ENCODE measurements at places on chromosomes 5 and 9.

DNA sequence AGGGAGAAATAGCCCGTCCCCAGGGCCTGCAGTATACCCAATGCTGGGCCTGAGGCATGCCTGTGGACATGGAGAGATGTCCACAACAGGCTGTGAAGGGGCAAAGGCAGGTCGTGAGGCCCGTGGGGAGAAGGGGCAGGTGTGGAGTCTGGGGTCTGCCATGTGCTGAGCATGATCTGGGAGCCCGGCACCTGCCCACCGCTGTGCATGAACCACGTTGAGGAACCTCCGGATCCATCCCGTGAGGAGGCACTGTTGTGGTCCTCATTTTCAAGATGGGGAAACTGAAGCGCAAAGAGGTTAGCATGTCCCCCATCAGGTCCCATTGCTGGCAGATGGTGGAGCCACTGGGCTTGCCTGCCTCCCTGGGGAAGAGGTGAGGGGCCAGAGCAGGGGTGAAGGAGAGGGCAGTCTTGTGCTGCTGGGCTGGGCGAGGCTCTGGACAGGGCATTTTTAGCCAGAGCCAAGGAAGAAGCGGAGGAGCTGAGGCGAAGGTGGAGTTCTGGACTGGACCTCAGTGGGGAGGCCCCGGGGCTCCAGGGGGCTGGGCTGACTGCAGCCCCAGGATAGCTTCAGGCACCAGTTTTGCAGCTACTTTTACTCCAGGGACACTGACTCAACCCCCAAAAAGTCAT lies 46.5 kb downstream of the LRSAM1 start:
- DNase-seq, result no peak

GRCh38 chr5:2740876-2741555 lies 10.5 kb downstream of the IRX2 start:
- no peak for DNase-seq

DNA sequence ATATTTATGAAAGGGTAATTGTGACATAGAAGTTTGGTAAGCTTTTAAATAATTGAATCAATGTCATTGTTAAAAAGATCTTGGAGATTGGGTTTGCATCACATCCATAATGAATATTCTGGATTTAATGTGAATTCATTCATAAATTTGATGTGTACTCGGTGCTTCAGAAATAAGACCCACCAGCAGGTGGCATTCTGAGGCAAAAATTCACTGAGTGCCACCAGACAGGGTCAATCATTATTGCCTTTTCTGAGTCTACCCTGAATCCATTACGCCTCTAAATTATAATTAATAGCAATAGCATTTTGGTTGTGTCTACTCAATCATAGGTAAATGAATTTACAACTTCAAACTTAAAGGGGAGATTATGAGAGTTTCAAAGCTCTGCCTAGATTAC lies 1.0 kb downstream of the TRPC7 start:
- no peak for DNase-seq

- no peak for DNase-seq
Measured at GRCh38 chr5:174064171-174064570, 18.7 kb downstream of the NSG2 start.

GRCh38 chr5:164326219-164326618 lies 820.8 kb downstream of the MAT2B start:
- DNase-seq, result no peak

DNA sequence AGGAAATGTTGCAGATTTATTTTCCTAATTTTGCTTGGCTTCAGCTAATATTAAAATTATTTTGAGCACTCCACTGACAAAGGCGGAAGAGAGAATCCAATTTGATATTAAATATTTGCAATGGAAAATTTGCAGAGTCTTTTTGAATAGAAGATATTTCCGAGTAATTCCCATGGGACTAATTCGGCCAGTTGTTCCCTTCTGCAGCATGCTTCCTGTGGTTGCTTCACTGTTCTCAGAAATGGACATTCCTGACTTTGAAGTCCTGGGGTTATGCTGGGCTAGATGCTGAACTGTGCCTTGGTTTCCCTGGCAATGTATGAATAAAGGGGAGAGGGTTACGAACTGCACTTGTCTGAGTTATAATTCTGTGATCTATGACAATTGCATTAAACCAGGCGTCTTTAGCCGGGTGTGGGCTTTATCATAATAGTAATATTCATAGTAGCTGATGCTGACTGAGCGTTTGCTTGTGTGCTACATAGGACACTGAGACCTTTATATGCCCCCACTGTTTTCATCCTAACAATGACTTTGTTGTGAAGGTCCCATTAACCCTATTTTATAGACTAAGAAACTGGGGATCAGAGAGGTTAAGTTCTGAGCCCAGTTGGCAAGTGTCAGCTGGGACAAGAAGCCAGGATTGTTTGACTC lies 114.5 kb upstream of the SPRY4 start:
- DNase-seq, result no peak

- DNase-seq, result no peak
Measured at GRCh38 chr5:53820802-53821171, 260.3 kb downstream of the NDUFS4 start.

GRCh38 chr9:38651400-38652042 lies 31.1 kb upstream of the ANKRD18A start:
- no peak for DNase-seq
